ENCODE measurements at places on chromosomes 2 and 18.

DNA sequence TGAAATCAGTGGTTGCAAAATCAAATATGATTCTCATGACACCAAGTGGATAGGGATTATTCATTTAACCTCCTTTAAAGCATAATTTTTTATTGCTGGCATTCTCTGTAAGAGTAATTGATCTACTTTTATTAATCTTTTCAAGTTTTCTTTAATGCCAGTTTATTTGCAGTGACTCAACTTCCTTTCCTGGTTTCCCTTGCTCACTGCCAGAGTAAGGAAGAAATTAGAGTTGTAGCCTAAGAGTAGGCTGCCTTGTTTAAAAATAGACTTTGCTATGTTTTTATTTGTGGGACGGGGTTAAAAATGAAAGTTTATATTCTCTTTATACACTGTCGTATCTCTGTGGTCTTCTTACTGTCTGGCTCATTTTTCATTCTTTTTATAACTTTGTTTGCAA lies 148.6 kb downstream of the WDR7 start:
- no peak for DNase-seq

- DNase-seq, result no peak
Observed at GRCh38 chr2:212005085-212005671, 533.4 kb downstream of the ERBB4 start.

GRCh38 chr18:42520138-42520537 lies 565.1 kb downstream of the PIK3C3 start:
- no peak for DNase-seq

- no peak for DNase-seq
Observed at GRCh38 chr2:170530803-170531564, 184.2 kb upstream of the SP5 start.

DNA sequence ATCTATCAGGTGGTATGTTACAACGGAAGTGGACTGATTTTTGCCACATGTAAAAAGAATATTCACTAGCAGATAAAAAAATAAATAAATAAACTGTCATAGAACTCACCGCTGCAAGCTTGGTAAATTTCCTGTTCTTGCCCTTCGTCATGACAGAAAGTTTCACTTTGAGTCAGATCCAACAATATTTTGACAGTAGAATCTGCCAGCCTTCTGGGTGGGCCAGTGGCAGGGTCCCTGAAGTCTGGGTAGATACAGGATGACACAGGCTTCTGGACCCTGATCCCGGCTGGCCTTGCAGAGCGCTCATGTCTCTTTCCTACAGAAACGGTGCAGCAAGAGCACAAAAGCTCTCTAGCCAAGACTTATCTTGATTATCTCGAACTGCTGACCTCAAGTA lies 97.8 kb upstream of the PMAIP1 start:
- DNase-seq, result no peak

All from C1 segment of cervical spinal cord (tissue), 14 donors.